ENCODE measurements at places on chromosomes 4 and X.

- no peak for DNase-seq
These were observed 27.3 kb downstream of the OFD1 start for GRCh38 chrX:13761606-13762414.

GRCh38 chrX:47179221-47179927 lies 14.3 kb upstream of the UBA1 start:
- peak; percentile 70 for DNase-seq

GRCh38 chr4:35516102-35516501 lies 728.2 kb downstream of the ARAP2 start:
- no peak for DNase-seq

DNA sequence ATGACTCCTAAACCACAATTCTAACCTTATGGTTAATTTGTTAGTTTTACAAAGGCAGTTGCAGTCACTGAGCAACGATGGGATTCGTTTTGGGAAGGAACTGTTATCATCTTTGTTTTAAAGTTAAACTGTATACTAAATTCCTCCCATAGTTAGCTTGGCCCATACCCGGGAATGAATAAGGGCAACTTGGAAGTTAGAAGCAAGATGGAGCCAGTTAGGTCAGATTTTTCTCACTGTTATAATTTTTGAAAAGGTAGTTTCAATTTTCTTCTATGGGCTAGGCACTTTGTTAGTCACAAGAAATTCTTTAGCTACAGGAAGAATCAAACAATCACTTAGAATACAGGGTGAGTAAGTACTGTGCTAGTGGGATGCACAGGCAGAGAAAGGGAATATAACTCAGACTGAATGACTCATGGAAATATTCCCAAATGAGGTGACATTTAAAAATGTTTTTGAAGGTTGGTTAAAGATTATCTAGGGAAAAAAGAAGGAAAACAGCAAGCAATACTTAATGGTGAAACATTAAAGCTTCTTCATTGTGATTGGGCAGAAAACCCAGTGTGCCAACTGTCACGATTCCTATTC lies 153.6 kb downstream of the MAGEB17 start:
- peak; percentile 23 for DNase-seq

DNA sequence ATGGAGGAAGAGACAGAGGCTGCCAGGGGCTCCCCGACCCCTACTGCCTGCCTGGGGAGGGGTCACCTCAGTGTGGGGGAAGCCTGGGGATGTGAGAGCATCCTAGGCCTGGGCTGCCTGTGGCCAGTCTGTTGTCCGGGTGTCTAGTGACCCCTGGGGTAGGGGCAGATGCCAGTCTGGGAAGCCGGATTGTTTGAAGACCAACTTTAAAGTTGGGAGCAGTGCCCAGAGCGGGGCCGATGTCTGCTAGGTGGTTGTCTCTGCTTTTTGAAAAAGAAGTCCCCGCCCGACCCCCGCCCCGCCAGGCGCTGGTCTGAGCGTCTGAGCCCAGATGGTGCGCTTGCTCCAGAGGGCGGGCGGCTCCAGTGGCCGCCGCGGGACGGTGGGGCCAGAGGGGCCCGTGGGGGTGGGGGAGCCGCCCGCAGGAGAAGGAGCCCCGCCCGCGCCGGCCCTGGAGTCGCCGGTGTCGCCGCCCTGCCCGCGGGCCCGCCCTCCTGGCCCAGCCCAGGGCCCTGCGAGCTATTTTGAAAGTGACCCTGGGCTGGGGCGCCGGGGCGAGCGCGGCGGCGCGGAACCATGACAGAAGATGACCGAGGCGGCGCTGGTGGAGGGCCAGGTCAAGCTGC lies at the start of gene DOK7:
TSS of gene DOK7 (plus strand) at position 517 of the 626 bp plus-strand sequence. CDS start at position 587, 70 bp downstream.
- no peak for DNase-seq

- no peak for DNase-seq
These were observed 205.2 kb upstream of the CASK start for GRCh38 chrX:42128587-42128986.

DNA sequence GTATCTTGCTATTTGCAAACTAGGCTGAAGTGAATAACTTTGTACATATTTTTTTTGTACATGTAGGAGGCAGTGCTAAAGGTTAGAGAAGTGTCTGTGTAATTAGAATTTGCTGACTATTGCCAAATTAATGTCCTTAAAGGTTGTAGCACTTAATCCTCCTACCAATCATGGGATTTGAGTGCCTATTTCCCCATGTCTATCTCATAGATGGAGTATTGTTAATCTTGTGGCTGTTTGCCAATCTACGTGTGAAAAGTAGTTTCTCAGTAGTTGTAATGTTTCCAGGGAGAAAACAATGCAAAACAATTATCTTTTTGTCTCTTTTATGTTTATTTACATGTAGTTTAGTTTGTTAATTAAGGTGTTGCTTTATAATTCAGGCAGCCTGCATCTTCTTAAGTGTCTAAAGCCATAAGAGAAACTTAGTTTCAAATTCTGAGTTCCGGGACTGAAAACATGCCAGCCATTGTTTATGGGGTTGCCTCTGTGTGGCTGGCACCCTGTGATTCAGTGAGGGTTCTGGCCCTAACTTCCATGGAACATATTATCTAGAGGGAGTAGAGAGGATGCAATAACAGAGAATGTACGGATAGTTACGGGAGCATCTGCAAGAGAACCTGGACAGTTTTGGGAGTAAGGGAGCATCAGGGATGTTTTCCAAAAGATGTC lies 142.4 kb downstream of the KLHL8 start:
- DNase-seq, result no peak

GRCh38 chr4:122300776-122301175 lies 78.0 kb upstream of the ADAD1 start:
- no peak for DNase-seq

- DNase-seq, result no peak
These were observed 5.4 kb upstream of the USP46 start for GRCh38 chr4:52664479-52664878.

DNA sequence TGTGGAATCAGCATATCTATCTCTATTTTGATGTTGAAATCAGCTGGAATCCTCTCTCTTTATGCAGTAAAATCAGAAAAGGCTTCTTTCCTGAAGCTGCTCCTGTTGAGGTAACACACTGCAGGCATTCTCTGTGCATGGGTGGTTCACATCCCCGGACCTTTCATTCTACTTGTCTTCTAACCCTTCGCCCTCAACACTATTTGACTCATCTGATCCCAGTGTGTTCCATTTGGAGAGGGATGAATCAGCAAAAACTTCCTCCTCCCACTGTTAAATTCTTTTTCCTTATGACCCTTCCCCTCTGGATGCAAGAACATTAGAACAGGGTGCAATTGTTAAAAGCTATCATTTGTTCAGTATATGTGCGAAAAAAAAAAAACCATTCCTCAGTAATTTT lies 67.4 kb downstream of the RNF150 start:
- DNase-seq, result no peak

GRCh38 chrX:21985332-21985777 lies 44.8 kb downstream of the SMS start:
- peak; percentile 69 for DNase-seq

GRCh38 chr4:54473798-54474197 lies 184.0 kb upstream of the KIT start:
- no peak for DNase-seq

GRCh38 chr4:165175879-165176278 lies 31.5 kb upstream of the KLHL2 start:
- DNase-seq, result no peak

DNA sequence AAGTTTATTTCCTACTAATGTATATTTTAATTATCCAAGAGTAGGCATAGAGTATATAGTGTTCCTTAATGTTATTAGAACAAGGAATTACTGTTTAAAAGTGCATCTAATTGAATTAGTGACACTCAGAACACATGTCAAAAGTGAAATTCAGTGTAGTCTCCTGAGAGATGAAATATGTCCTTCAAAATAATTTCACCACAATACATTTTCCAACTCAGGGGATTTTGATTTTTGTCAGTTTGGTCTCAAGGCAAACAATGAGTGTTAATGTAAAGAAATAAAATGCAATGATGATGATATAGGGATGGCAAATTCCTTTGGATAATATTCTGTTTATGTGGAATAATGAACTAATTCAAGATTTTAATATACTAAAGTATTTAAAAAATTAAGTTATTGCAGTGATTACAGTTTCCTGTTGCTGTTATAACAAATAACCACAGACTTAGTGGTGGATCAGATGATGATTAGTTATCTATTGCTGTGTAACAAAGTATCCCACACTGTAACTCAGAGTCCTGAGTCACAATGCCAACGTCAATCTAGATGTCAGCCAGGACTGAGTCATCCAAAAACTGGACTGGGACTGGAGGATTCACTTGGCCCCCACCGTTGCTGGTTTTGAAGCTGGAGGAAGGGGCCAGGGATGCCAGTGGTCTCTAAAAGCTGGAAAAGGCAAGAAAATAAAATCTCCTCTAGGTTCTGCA lies 148.0 kb upstream of the SLC7A11 start:
- peak; percentile 31 for DNase-seq

DNA sequence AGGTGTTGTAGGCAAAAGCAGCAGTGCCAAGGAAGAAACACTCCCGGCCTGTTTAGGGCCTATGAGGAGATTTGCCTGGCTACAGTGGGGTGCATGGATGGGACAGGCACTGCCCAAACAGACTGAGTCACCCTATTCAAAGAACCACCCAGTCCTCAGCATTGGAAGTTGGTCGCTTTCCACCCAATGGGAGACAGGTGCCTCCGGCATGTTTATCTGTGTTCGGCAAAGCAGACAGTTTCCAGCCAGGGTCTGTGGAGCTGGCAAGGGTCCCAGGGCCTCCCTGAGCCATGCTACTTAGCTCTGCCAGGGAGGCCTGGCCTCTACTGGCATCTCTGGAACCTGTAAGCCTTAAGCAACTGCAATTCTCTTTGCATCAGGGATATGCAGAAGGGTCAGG lies 165.1 kb upstream of the ATP6AP2 start:
- DNase-seq, result no peak

Data from EL (cell line).